CD4-positive, alpha-beta T cell (primary cell): ENCODE measurements at places on chromosomes 3 and 15.

DNA sequence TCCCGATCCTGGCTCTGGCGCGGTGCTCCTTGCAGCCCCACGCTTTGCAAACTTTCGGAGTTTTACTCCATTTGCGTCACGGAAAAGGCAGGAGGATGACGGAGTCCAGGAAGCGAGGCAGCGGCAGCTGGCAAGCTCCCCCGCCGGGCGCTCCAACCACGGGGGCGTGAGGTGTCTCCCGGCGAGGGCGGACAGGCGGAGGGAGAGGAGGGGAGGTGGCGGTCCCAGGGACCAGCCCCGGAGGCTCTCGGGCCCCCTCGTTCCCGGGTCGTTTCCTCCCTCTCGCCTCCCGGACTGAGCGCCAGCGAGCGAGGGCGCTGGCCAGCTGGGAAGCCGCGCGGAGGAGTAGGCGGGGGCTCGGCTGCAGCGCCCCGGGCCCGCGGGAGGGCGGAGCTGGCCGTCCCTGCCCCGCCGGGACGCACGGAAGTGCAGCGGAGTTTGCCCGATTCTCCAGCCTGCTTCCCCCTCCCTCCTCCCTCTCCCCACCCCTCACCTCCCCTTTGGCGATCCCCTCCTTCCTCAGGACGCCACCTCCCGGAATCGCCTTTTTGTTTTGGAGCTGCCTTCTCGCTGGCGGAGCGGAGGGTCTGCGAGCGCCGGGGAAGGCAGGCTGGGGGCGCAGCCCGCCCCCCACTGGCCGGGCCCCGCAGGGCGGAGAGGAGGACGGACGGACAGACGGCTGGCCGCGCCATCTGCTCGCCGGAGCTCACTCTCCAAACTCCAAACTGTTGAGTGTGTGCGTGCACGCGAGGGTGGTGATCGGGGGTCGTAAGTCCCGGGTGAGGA is at the start of gene SNX33:
SNX33 (plus strand) TSS at position 543 of the 786 bp plus-strand sequence. CDS start 1,191 bp downstream, outside the sequence.
- DNase-seq: peak; percentile 59

DNA sequence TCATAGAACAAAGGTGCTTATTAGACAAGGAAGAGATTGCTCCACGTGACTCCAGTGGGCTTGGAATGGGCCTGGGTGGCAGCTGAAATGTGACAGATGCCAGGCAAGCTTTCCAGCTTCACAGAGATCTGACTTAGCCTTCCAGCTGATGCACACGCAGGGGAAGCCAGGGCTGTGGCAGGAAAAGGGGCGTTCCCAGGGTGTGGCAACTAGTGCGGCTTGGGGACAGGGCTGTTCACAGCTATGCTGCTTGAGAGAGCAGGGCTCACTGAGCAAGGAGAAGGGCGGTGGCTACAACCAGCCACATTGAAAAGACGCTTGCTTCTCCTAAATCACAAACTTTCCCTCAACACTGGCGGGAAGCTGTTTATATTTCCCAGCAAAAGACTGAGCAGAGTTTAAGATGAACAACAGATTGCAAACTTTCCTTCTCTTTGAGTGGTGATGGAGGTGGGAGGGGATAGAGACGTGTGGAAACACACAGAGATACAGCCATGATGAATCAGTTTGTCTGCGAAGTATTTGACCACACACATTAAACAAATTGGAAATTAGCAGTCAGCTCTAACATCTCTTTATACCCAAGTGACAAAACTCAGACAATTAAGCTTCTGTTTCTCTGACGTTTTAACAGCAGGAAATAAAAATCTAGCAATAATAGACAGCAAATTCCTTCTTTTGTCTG is 127.5 kb downstream of the BDH1 start:
- peak; percentile 42 for DNase-seq

- DNase-seq: no peak
Observed at GRCh38 chr3:119239206-119239820, 1.4 kb downstream of the B4GALT4 start.

DNA sequence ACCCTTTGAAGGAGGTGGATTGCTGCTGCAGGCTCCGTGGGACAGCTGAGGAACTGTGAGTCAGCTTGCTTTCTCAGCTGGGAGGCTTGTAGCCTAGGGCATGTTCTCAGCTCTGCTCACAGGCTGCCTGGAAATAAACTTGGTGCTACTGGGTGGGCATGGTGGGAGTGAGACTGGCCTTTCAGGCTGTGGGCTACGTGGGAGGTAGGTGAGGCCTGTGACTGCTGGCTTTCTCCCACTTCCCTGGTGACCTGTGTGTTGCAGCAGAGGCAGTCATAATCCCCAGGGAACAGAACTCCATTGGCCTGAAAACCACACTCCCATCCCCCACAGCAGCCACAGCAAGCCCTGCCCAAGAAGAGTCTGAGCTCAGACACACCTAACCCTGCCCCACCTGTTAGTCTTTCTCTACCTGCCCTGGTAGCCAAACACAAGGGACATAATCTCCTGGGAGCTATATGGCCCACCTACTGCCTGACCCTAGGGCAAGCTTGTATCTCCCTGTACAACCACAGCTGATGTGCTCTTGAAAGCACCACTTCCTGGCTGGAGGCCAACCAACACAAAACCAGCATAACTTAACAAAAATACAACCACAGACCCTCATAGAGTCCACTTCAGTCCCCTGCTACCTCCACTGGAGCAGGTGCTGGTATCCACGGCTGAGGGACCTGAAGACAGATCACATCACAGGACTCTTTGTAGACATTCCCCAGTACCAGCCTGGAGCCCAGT is 236.5 kb downstream of the SQOR start:
- DNase-seq: no peak

GRCh38 chr3:161051856-161052255 is 53.3 kb downstream of the B3GALNT1 start:
- no peak for DNase-seq

DNA sequence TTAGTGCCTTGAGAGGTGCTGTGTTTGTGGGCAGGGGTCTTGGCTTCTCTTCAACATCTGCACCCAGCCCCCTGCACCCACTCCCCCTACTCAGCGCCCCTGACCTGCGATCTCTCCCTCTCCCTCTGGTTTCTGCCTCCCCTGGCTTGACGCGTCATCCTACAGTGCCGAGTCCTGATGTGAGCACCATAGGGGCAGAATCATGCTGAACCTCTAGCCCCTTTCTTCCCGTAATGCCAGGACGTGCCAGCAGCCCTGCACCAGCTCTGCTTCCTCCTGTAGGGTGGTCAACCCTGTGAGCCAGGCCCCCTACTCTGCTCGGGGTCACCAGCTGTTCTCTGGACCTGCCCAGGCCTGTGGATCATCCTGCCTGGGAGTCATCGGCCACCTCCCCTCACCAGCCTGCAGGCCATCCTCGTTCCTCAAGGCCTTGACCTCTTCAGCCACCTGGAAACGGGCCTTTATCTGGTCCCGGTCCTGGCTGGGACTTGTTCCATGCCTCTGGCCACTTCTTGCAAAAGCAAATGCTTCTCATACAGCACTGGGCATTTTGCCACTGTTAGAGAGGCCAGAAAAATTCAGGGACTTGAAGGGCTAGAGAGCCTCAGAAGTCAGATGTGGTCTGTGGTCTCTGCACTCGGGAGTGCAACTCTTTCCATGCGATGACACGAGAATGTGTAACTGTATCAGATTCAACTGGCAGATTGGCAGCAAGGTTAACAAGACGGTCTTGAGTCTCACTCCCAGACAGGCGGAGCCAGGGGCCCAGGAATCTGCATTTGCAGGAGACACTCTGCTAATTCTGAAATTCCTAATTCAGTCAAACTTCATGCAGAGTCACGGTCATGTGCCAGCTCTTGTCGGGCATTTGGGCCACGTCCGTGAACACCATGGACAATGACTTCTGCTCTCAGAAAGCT is 16.7 kb upstream of the KLF15 start:
- DNase-seq: no peak

GRCh38 chr15:70854666-70854976 is 664 bp upstream of the LARP6 start:
- DNase-seq: no peak

- no peak for DNase-seq
Observed at GRCh38 chr3:172324611-172325203, 123.5 kb downstream of the GHSR start.

DNA sequence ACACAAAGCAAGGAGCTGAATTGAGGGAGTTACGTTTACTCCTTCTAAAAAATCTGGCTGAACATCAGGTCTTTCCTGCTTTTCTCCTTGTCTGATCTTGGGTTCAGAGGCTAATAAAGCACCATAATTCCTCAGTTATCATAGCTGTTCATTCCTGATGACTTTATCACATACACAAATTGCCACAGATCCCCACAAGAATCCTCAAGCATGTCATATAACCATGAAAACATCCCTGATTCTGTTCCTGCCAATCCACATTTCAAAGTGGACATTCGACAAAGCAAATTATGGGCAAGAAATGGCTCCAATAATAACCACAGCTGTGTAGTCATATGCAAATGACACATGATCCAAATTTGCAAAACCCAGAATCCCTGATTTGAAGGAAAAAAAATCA is 321.3 kb downstream of the MEX3B start:
- DNase-seq: no peak

DNA sequence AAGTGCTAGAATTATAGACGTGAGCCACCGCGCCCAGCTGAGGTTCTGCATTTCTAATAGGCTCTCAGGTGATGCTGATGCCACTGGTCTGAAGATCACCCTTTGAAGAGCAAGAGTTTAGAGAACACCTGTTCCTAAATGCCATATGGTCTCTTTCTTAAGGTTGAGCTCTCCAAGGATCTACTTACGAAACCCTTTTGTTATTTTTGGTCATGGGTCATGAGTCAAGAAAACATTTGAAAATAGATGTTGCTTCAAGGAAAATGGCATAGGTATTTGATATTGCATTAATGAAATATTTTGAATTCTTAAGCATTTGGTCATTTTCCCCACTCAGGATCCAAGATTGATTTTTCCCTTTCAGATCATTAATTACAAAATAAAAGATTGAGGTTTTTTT is 74.7 kb upstream of the SOX2 start:
- DNase-seq: no peak

GRCh38 chr3:86029590-86029989 is 961.4 kb downstream of the VGLL3 start:
- no peak for DNase-seq

GRCh38 chr15:98649472-98650416 is 1.4 kb downstream of the IGF1R start:
- DNase-seq: peak; percentile 67

GRCh38 chr15:36331531-36332275 is 247.7 kb upstream of the CDIN1 start:
- DNase-seq: no peak

DNA sequence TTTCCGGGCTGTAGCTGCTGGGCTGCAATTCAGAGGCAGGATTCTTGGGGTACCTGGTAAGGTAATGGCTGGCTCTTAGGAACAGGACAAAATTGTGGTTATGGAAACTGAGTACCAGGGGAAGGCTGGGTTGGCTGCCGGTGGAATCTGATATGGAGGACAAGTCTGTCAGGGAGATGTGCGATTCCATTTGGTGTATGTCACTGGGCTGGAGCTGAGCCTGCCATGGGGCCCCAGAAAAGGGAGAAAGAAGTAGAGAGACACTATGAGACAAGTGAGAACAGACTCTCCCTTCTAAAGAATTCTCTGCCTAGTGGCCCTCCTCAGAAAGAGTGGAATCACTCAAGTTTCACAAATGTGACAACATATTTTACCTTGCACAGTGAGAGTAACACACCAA is 368.2 kb upstream of the ROPN1 start:
- DNase-seq: no peak

DNA sequence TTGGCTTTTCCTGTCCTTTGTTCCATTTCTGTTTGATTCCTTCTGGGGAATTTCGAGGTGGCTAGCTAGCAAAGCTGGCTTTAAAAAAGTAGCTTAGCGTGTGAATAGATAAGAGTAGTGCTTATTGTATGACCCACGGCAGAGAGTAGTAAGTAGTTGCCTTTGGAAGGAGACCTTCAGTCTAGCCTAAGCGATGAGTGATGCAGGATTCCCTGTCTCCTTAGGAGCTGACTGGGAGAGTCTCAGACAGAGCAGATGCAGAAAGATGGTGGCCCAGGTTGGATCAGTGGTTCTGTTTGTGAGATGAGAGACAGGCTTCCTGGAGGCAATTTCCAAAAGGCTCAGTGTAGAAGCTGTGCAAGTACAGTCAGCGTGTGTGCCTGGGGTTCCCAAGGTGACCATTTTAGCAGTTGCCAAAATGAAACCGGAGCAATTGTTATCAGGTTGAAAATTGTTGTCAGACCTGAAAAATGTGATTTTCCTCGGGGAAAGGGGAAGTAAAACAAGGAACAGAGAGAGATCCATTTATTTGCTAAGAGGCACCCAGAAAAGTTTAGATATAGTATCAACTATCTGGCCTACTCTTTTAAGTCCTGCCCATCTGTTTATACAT is 681 bp upstream of the IL5RA start:
- no peak for DNase-seq

- no peak for DNase-seq
Observed at GRCh38 chr3:32586356-32586755, 15.7 kb upstream of the DYNC1LI1 start.
